Smooth muscle cell of the pulmonary artery (primary cell): ENCODE measurements at places on chromosomes 12 and 14. TPM values are rescaled to one million over a fixed set of nuclear protein-coding genes. Genes with fewer than 3 reads are reported as not detected.

Gene DTX1
- total RNA-seq, result 0.03 TPM in 1 of 2 replicates, not detected in the other

Gene BDKRB1
- total RNA-seq, result 0.91 and 1.3 TPM in 2 replicates

Gene ZNF26
- 10.4 and 16.3 TPM in 2 replicates for total RNA-seq

Gene ATL1
- total RNA-seq, result 4.0 and 6.0 TPM in 2 replicates

Gene CPSF6
- total RNA-seq, result 20.8 and 23.0 TPM in 2 replicates
